SW480 (cell line): ENCODE measurements at places on chromosomes 4 and X.

DNA sequence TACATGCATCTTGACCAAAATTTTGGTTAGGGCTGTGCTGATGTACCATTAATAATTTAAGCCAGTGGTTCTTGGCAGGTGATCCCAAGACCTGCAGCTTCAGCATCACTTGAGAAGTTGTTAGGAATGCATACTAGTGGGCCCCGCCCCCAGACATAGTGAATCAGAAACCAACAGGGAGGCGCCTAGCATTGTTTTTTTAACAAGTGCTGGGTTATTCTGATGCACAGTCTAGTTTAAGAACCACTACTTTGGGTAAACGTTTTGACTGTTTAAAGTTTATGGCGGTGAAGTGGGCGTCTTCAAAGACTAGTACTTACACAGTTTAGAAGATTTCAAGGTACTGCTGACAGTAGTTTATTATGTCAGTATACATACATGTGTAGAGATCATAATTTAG lies 23.6 kb downstream of the FAM199X start:
- DNase-seq = no peak

DNA sequence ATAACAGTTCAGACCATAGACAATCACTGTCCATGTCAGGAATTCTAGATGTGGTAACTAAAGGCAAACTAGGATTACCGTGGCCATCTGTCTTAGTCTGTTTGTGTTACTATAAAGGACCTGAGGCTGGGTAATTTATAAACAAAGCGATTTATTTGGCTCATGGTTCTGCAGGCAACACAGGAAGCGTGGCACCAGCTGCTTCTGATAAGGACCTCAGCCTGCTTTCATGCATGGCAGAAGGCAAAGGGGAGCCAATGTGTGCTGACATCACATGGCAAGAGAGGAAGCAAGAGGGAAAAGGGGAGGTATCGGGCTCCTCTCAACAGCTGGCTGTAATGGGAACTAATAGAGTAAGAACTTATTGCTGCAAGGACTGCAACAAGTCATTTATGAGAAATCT lies 376.7 kb downstream of the GPM6A start:
- no peak for DNase-seq

DNA sequence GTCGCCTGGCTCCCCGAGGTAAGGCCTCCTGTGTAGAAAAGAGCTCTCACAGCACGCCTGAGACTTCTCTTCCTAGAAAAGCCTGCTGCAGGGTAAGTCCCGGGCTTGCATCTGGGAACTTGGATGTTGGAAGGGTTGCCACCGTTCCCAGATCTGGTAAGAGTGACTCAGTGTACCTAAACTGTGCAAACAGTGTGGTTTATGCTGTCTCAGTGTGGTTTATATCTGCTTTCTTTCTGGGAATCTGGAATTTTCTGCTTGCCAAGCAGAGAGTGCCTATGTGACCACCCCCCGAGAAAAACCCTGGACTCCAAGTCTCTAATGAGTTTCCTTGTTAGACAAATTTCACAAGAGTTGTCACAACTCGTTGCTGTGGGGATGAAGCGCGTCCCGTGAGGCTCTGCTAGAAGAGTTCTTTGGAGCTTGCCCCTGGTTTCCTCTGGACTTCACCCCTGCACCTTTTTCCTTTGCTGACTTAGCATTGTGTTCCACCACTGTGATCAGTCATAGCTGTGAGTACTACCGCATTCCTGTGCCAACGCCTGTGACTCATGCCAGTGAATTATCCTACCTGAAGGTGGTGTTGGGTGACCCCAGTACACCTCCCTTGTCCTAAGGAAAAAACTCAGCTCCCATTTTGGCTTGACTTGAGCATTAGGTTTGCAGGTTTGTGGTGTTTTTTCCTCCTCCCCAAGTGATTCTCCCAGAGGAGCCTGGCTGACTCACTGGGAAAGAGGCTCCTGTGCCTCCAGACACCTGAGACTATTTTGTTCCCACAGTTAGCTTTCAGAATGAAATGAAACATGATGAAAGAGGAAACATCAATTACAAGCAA lies 14.5 kb downstream of the SLC2A9 start:
- peak; percentile 80 for DNase-seq

GRCh38 chrX:155949098-155949497 lies 48.4 kb upstream of the IL9R start:
- no peak for DNase-seq

- DNase-seq = no peak
Observed at GRCh38 chr4:52716364-52717151, 34.7 kb downstream of the ERVMER34-1 start.

- DNase-seq = no peak
Observed at GRCh38 chrX:39750848-39751247, 346.9 kb downstream of the BCOR start.

DNA sequence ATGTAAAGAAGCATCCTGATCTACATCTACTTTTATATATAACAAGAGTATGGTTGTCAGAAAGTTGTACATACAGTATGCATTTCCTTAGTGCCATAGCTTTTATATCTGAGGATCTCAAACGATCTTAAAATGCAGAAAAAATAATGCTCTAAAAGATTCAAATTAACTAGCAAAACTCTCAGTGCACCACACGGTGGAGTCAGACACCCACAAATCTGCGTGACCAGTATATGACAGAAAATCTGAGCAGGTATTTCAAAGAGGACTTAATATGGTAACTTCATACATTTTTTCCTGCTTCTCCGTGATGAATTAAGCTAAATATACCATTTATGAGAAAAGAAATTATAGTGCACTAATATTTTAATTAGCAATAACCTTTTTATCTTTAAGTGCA lies 803.0 kb downstream of the DMD start:
- peak; percentile 14 for DNase-seq

GRCh38 chr4:6093671-6094070 lies 75.4 kb upstream of the C4orf50 start:
- DNase-seq = no peak

DNA sequence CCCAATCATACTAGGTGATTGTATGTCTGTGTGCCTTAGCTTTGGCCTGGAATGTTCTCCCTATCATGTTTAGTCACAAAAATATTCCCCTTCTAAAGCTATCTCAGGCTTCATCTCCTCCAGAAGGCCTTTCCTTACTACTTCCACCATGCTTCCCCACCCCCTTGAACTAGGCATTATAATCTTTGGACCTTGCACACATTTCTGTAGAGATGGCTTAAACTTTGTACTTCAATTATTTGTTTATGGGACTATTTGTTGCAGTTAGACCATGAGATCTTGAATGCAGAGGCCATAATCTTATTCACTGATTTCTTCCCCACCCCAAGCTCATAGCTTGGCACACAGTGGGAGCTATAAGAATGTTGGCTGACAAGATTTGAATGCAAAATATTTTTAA lies 262.0 kb upstream of the EDA2R start:
- DNase-seq = no peak

DNA sequence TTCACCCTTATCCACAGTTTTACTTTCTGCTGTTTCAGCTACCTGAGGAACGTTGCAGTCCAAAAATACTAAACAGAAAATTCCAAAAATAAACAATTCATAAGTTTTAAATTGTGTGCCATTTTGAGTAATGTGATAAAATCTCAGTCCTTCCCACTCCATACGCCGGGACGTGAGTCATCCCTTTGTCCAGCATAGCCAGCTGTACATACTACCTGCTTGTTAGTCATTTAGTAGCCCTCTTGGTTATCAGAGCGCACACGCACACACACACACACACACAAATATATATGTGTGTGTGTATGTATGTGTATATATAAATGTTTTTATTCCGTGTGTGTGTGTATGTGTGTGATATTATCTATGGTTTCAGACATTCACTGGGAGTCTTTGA lies 4.8 kb upstream of the CCSER1 start:
- DNase-seq = peak; percentile 19

DNA sequence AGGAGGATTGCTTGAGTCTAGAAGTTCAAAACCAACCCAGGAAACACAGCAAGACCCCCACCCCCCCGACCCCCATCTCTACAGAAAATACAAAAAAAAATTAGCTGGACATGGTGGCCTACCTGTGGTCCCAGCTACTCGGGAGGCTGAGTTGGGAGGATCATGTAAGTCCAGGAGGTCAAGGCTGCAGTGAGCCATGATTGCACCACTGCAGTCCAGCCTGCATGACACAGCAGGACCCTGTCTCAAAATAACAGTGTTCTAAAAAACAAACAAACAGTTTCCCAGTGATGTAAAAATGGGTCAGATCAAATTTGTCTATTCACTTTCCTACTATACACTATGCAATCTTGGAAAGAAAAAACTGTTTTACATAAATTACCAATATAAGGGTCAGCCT lies 2.0 kb upstream of the CBR4 start:
- DNase-seq = no peak

GRCh38 chrX:11113731-11114130 lies 2.6 kb downstream of the HCCS start:
- no peak for DNase-seq

DNA sequence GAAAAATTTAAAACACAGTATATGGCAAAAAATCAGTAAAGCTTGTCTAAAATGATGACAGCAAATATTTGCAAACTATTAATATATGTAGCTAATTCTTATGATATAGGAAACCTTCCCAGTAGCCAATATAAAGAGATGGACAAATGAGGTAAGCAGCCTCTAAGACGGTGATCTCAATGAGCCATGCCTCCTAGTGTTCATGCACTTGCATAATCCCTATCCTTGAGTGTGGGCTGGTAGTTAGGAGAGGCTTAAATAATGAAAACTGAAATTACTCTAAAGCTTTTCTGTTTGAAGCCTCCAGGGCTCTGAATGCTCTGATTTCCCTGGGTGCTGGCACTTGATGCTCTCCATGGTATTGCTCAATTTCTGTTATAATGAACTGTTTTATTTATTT lies 24.6 kb upstream of the ARMCX4 start:
- DNase-seq = no peak

- no peak for DNase-seq
Observed at GRCh38 chr4:77178560-77178959, 21.6 kb downstream of the CCNG2 start.

- no peak for DNase-seq
Observed at GRCh38 chr4:7909463-7910262, 30.0 kb downstream of the AFAP1 start.

GRCh38 chrX:1416327-1416784 lies 24.4 kb upstream of the SLC25A6 start:
- no peak for DNase-seq

DNA sequence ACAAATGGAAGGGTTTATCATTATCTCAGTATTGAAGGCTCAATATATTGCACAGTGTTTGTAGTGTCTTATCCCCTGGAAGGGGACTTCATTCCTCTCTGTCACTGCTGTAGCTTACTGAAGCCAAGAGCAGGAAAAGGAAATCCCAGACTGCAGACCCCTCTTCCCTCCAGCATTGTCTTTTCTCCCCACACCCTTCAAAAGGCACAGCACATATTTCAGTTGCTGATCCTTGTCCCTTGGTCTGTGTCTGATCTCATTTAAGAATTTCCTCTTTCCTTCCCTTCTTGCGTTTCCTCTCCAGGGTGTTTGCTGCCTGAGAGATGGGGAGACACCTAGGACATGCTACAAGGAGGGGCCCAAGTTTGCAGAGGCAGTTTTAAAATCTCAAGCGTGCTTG lies 40.1 kb downstream of the STIM2 start:
- no peak for DNase-seq

DNA sequence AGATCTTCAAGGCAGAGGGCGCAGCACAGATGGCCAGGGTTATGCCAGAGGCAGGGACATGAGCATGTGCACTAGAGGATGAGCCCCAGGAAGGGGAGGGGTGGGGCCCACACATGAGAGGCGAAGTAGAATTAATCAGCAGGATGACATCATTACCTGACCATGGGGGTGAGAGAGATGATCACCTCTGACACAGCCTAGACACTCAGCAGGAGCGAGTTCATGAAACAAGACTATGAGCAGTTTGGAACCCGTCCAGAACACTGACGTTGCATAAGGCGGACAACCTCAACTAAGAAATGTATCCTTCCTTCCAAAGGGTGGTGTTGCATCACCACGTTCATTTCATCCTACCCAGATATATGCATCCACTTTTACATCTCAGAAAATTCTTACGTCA lies 446.7 kb upstream of the TENM3 start:
- DNase-seq = no peak

DNA sequence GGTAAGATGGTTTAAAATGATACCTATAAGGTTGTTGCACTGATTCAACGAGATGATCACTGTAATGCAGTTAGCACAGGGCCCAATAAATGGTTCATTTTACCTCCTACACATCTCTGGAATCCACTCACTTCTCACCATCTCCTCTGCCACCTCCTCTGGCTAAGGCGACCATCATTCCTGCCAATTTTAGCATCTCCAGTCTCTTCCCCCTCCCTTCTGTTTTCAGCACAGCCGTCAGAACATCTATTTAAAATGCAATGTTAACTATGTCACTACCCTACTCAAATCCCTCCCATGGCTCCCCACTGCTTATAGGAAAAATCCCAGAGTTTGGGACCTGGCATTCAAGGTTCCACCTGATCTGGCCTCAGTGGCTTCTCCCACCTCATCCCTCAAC lies 3.5 kb upstream of the SYP start:
- DNase-seq = no peak

- DNase-seq = peak; percentile 42
Observed at GRCh38 chr4:87865960-87866598, 33.3 kb downstream of the MEPE start.
